NCI-H1048 (cell line): ENCODE measurements at places on chromosomes 4 and X.

DNA sequence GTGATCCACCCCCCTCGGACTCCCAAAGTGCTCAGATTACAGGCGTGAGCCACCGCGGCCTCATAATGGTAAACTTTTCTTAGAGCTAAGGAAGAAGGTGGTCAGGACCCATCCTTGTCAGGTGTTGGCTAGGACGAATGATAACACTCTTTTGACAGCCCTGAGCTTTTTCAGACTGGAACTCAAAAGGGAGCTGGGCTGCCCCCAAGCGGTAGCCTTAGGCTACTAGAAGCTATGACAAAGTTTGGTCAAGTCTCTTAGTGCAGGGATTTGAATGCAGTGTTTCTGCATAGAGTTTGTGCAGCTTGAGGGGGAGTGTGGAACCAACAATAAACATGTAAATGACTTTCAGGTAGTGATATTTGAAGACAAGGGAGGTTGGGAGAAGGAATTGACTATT, 11.8 kb upstream of the HSD17B10 start:
- DNase-seq, result no peak

GRCh38 chrX:50103866-50104566, 96.8 kb downstream of the AKAP4 start:
- DNase-seq, result no peak

DNA sequence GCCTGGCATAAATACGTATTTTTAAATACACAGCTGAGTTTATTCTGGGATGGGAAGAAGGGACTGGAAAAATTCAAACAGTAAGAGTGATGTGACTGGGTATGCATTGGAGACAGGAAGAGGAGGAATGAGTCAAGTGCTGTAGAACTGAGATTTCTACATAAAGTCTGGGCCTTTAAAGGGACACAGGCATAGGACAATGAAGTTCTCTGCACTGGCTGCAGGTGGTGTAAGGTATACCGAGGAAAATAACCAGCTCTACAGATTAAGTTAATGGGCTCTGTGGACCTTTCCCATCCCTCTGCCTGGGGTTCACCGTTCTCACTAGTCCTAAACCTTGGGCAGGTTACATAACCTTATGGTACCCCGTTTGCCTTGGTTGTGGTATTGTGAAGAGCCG, 68.7 kb downstream of the DHX15 start:
- no peak for DNase-seq

- DNase-seq, result no peak
Measured at GRCh38 chrX:50202539-50202938, 1.7 kb upstream of the AKAP4 start.

GRCh38 chr4:102817613-102818268, 9.6 kb downstream of the UBE2D3 start:
- no peak for DNase-seq

- DNase-seq, result no peak
Measured at GRCh38 chr4:108045687-108046024, 56.0 kb downstream of the HADH start.

- no peak for DNase-seq
Measured at GRCh38 chrX:44978976-44979375, 106.0 kb downstream of the KDM6A start.

DNA sequence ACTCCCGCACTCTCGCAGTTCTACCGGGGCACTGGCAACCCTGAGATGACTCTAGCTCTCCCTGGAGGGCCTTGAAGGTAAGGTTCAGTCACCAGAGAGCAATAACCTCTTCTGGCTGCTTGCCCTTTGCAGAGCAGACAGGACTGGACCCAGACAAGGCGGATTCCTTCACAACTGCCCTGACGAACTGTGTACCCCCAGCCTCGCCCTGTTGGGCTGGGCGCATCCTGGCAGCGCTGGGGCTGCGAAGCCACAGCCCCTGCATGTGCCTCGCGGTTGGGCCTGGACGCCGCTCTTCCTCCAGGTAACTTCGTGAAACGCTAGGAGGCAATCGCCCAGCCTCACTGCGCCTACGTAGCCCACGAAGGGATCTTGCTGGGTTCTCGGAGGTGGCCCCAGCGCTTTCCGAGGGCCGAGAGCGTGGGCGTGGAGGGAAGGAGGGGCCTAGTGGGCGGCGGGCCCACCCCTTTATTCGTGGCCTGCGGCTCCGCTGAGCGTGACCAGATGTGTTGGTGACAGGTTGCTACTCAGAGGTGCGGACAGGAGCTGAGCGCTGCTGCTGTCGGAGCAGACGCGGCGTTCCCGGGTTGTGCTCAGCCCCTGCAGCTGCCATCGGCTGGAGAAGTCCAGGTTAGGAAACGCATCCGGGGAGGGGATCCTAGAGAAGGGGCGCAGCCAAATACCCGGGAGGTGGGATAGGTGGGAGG, 1.9 kb upstream of the MAMLD1 start:
- DNase-seq, result no peak

DNA sequence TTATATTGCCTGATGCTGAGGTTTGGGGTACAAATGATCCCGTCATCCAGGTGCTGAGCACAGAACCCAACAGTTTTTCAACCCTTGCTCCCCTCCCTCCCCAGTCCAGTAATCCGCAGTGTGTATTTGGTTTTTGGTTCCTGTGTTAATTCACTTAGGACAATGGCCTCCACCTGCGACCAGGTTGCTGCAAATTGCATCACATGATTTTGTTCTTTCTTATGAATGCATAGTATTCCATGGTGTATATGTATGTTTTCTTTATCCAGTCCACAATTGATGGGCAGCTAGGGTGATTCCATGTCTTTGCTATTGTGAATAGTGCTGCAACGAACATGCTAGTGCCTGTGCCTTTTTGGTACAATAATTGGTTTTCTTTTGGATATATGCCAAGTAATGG, 25.4 kb downstream of the GABRQ start:
- no peak for DNase-seq

DNA sequence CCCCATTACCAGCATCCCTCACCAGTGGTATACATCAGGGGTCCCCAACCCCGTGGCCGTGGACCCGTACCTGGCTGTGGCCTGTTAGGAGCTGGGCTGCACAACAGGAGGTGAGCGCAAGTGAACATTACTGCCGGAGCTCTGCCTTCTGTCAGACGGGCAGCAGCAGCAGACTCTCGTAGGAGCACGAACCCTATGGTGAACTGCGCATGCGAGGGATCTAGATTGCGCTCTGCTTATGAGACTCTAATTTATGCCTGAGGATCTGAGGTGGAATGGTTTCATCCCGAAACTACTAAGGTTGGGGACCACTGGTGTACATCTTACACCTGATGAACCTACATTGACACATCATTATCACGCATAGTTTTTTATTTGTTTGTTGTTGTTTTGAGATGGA, 52.8 kb upstream of the DHX15 start:
- DNase-seq, result no peak

DNA sequence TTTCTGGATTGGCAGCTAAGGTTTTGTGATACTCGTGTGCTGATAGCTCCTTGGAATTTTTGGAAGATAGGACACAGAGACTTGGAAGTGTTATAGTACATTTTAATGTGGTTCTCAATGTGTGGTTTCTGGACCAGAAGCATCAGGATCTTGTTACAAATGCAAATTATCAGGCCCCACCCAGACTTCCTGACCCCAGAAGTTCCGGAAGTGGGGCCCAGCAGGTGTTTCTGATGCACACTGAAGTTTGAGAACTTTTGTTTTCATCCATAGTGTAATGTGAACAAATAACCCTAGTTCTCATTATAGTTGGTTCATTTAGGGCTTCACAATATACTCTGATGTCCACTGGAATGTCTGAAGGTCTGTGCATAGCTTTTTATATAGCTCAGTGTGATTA, 49.6 kb downstream of the LAMP2 start:
- DNase-seq, result no peak

- no peak for DNase-seq
Measured at GRCh38 chrX:42096265-42096920, 173.0 kb upstream of the CASK start.
